ENCODE measurements at places on chromosomes 6 and 20.
A peak's percentile ranks its signal among the peaks of the same experiment; 100 is the strongest.

GRCh38 chr6:37017606-37018197, 12.2 kb downstream of the FGD2 start:
- no peak for DNase-seq

DNA sequence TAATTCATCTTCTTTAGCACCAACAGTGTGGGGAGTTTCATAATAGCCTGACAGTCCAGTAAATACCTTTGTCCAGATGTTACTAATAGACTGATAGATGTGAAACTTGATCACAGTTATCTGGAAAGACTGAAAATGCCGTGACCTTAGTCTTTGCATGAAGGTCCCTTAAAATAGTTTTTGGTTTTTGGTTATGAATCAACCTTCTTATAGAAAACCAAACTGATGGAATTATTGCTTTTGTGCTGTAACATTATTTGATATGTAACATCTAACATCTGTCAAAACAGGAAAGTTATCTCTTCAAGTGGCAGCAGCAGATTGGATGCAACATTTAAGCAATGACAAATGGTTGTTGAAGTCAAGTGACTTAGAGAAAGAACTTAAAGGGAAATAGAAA, 190.4 kb downstream of the DOK5 start:
- DNase-seq, result no peak

DNA sequence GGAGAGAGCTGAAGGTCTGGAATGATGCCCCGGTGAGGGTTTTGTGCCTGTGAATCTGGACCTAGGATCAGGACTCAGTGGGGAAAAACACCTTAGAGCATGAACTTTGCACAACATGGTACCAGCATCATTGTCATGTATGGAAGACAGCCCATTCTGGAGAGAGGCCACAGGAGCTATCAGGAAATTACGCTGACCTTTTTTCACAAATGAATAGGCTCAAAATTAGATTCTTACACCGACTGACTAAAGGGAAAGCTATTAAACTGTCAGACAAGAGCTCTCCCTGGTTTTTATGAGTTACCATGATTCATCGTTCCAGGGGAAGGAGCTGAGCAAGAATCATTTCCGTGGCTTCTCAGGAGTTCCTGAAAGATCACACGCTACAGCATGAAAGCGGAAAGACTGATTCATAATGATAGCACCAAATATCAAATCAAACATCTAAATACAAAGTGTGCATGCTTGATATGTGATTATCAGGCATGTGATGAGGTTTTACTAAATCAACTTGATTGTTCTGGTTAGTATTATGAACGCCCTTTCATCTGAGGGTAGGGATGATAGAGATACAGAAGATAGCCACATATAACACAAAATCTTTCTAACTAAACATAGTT, 224.9 kb upstream of the SMLR1 start:
- DNase-seq, result no peak

GRCh38 chr20:50478162-50478990, 31.8 kb upstream of the PTPN1 start:
- DNase-seq, result peak; percentile 70

DNA sequence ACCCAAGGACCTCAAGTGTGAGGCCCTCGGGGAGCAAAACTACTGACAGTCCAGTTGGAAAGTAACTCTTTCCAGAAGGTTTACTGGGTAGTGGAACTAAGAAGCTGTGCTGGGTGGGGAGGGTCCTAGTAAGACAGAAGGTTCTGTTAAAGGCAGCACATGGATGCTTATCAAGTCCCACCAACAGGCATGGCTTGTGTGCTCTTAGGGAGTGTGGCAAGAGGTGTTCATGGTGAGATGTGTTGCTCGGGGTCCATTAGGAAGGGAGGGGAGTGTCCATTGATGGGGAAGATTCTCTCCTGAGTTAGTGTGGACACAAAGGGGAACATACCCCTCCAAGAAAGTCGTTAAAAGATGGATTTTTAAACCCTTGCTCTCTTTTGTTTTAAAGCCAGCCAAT, 120.6 kb downstream of the LY86 start:
- DNase-seq, result no peak

GRCh38 chr20:60804240-60804917, 447.7 kb upstream of the CDH4 start:
- no peak for DNase-seq

- no peak for DNase-seq
These were observed 37.2 kb upstream of the BAG2 start for GRCh38 chr6:57134954-57135353.

GRCh38 chr20:23602699-23603098, 3.0 kb downstream of the CST9 start:
- DNase-seq, result no peak

GRCh38 chr6:78487401-78487800, 379.9 kb upstream of the IRAK1BP1 start:
- DNase-seq, result no peak

- DNase-seq, result no peak
These were observed 41.0 kb downstream of the NINL start for GRCh38 chr20:25544311-25544710.

DNA sequence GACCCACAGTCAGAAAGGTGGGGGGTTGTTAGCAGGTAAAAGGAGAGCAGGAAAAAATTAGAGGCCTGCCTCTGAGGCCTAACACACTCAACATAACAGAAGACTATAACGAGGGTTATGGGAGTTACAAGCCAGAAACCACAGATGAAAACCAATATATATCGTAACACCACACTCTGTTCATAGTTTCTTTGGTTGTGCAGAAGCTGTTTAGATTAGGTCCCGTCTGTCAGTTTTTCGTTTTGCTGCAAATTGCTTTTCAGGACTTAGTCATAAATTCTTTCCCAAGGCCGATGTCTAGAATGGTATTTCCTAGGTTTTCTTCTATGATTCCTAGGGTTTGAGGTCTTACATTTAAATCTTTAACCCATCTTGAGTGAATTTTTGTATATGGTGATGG, 3.7 kb upstream of the MAP3K5 start:
- DNase-seq, result no peak

DNA sequence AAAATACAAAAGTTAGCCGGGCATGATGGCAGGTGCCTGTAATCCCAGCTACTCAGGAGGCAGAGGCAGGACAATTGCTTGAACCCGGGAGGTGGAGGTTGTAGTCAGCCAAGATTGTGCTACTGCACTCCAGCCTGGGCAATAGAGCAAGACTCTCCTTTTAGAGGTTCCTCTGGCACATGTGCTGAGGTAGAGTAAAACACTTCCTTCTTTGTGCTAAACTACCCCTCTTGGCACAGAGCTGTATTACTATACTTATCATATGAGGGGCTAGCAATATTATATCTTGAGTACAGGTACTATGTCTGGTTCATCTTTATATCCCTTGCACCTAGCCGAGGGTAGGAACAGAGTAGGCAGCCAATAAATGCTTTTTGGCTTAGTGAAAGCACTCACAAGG, 40.2 kb upstream of the SAMHD1 start:
- DNase-seq, result no peak

DNA sequence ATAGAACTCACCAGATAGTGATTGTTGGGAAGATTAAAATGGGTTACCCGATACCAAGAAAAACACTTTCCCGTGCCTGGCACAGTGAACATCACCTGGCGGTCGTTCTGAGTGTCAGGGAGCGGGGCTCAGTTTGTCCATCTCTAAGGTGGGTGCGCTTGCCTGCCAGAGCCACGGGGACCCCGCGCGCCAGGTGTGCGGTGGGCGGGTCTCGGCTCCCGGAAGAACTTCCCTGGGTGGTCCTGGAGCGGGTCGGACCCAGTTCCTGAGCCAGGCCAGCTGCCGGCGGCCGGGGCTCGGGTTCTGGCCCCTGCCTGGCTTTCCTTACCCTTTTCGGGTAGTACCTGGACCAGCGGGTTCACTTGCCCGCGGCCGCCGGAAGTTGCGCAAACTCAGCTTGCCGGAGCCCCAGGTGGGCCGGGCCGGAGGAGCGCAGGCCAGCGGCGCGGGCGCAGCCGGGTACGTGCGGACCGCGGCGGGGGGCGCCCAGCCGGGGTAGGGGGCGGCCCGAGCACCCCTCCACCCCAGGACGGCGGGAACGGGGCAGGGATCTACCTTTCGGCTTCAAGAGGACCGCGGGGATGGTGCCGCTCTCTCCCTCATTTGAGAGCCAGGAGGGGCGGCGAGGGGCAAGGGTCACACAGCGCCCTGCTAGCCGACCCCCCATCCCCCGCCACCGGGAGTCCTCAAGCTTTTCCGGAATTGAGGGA, 7.5 kb downstream of the FAM110A start:
- DNase-seq, result no peak

GRCh38 chr20:59017493-59018231, 1.6 kb upstream of the TUBB1 start:
- no peak for DNase-seq

GRCh38 chr6:1313767-1314503, 2.0 kb downstream of the FOXQ1 start:
- DNase-seq, result no peak

DNA sequence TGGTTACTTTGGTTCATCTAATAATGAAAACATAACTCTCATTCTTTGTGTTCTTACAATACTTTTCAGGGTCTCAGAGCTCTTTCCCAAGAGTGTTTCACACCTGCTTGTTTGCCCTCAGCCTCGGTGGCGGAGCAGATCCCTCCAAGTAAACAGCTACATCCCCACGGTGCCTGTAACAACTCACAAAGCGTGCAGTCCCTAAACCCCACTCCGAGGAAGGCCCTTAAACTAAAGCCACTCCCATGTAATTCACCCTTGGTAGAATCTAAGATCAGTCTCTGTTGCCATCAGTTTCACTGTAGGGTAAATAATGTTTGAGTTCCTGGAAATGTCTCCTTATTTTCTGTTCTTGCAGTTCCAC, 101.1 kb downstream of the TFAP2A start:
- DNase-seq, result no peak

GRCh38 chr20:36895036-36895435, 19.1 kb downstream of the TLDC2 start:
- no peak for DNase-seq
